Stimulated activated naive CD4-positive, alpha-beta T cell (primary cell): ENCODE measurements at places on chromosomes 12 and 14.
A peak's percentile ranks its signal among the peaks of the same experiment; 100 is the strongest.

DNA sequence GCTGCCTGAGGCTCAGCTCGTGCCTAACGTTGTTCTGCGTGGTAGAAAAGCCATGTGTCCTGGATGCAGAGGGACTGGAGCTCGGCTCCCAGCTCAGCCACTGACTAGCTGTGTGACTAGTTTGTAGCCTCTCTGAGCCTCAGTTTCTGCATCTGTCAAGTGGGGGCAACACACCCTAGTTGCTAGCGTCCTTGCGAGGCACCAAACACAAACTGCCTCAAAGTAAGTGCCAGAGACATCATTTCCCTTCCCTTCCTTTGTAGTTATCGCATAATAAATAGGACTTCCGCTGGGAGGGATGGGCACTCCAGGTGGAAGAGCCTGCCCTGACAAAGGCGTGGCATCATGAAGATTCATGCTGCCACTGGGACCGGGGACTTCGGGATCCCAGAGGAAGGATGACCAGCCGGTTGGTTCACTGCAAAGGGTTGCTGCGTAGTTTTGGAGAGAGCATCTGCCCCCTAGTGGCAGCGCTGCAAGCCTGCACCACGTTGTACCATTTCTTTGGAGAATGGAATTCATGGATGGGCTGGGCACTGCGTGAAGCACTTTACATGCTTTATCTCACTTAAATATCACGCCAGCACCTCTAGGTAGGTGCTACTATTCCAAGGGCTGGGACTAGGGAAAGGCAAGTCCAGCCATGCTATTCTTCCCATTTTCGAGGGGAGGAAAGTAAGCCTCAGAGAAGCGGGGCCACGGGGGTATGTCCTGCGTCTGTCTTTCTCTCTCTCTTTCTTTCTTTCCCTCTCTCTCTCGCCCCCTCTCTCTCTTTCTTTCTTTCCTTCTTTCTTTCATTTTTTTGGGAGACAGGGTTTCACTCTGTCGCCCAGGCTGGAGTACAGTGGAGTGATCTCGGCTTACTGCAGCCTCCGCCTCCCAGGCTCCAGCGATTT, 4.6 kb downstream of the CCDC197 start:
- DNase-seq = peak; percentile 23

DNA sequence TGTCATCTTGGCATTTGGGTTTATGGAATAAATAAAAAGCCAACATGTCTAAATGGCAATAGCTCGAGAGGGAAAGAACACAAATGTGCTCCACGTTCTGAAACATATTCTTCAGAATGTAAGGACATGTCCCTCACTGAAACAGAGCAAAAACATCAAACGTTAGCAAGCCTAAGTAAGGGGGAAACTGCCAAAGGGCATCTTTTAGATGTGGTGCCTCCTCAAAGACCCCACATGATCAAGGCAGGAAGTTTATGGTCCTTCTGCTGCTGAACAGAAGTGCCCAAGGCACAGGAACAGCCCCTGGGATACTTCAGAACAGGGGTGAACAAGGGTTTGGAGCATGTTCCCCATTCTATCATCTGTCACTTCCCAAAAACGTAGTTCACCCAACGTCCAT, 227.0 kb downstream of the ANO2 start:
- no peak for DNase-seq

DNA sequence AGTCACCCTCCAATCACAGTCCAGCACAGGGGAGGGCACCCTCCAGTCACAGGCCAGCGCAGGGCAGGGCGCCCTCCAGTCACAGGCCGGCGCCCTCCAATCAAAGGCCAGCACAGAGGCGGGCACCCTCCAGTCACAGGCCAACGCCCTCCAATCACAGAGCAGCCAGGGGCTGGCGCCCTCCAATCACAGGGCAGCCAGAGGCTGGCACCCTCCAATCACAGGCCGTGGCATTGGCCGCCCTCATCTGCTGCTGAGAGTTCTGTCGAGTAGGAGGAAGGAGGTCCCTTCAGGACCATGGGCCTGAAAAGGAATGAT, 26.6 kb downstream of the DDX51 start:
- no peak for DNase-seq

DNA sequence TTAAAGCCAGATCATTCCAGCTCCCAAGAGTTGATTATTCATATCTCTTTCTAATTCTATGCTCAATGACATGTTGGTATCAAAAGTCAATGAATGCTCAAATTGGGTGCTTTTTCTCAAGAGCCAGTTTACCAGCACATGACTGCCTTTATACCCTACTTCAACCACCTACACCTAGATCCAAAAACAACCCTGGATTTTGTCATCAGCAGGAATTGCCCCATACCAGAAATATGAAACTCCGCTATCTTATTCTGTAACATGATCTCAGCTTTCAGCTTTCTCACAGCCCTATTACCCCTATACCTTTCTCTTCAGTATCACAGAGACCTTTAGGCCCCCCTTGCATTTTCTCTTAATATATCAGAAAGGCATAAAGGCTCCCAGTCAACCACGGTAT, 32.3 kb upstream of the ESR2 start:
- DNase-seq = no peak

DNA sequence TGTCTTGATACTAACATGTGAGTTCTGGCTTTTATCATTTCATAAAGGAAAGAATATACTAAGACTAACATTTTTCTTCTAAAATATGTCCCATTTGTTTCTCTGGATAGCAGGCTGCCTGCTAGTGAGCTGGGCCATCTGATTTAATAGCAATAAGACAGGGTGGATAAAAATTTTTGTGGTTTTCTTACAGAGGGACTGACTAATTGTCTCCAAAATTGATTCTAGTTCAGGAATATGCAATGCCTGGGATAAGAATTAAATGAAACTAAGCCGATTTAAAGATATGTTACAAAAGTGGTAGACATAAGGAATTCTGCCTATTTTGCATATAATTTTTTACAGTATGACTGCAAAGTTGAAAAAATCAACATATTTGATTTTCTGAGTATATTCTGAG, 252.9 kb upstream of the NAV3 start:
- no peak for DNase-seq

DNA sequence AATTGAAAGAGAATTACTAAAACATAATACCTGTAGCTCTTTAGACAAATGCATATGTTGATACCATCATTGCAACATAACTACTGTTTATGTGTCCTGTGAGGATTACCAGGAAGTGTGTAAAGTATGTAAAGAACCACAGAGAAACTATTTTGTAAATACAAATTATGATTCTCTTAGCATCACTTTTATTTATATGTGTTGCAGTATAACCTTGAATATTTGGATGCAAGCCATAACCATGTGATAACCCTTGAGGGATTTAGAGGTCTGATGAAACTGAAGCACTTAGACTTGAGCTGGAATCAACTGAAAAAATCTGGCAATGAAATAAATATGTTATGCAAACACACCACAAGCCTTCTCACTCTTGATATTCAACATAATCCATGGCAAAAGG, 77.5 kb downstream of the LRRC9 start:
- no peak for DNase-seq

GRCh38 chr12:51974646-51975045, 23.1 kb downstream of the ACVR1B start:
- DNase-seq = no peak

DNA sequence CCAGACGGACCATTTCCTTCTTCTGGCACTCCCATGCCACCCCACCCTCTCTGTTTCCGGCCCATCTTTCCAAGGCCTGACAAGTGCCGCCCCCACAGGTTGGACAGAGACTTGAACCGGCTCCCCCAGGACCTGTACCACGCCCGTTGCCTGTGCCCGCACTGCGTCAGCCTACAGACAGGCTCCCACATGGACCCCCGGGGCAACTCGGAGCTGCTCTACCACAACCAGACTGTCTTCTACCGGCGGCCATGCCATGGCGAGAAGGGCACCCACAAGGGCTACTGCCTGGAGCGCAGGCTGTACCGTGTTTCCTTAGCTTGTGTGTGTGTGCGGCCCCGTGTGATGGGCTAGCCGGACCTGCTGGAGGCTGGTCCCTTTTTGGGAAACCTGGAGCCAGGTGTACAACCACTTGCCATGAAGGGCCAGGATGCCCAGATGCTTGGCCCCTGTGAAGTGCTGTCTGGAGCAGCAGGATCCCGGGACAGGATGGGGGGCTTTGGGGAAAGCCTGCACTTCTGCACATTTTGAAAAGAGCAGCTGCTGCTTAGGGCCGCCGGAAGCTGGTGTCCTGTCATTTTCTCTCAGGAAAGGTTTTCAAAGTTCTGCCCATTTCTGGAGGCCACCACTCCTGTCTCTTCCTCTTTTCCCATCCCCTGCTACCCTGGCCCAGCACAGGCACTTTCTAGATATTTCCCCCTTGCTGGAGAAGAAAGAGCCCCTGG, 1.2 kb upstream of the CMTM5 start:
- no peak for DNase-seq

DNA sequence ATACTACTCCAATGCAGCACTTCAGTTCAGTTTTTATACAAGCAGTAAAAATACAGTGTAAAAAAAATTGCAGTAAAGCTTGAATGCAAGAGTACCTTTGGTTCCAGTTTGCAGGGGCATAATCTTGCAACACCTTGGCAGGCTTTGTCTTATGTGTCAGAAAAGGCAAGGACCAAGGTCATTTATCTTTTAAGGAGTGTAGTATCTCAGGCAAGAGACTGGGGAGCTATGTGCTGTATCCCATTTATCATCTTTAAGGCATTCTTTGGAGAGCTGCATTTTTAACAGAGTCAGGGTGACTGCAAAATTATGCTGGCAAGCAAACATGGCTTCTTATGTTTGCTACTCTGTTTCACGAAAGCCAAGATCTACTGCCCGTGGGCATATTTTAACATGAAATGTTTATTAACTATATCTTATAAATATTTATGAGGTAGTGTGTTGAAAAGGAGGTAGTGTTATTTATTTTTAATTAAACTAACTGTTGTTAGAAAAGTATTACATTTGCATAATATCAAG, 14.8 kb upstream of the DLGAP5 start:
- no peak for DNase-seq

DNA sequence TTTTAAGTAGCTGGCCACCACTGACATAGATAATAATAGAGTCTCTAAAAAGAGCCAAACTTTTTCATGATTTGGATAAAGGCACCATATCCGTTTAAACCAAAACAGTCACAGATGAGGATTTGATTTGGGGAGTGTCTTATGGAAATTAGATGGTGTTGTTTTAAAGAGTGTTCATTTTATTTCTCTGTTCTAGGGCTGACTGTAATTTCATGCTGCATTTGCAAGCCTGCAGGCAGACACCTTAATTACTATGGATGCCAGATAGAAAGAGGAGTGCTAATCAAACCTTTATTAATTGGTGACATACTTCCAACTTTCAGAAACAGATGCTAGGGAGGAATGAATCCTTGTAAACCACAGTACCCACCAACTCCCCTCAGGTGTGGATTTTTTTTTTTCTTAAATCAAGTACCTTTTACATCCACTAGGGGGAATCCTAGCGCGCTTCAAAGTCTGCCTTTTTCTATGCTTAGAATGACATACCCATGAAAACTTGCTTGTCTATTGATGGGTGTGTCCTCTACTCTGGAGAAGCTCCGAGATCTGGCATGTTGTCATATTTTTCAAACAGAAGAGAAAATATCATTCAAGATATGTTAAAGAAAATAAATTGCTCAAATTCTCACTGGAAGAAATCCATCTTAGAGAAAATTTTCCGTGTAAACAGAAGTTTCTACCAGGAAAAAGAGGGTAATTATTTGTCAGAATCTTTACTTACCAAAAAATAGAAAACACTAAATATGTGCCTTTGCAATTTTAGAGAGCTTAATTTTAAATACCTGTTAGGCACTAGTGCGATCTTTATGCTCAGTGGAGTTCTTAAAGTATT, 14.2 kb upstream of the PLXNC1 start:
- peak; percentile 33 for DNase-seq

DNA sequence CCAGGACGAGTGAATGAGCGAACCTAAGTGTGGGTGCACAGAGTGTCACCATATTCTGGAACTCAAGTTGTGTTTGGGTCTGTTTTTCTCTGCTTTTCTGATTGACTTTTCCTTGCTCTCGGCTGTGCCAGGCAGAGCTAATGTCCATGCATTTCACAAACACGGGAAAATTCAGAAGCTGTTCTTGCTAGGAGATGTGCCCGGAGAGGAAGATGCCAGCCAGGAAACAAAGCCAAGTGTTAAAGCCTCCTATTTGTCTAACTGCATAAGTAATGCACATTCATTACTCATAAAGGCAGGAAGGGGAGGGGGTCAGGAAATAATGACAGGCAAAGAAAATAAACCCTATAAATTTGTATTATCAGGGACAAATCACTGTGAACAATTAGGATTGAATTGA, 250.4 kb upstream of the SFSWAP start:
- DNase-seq = no peak

DNA sequence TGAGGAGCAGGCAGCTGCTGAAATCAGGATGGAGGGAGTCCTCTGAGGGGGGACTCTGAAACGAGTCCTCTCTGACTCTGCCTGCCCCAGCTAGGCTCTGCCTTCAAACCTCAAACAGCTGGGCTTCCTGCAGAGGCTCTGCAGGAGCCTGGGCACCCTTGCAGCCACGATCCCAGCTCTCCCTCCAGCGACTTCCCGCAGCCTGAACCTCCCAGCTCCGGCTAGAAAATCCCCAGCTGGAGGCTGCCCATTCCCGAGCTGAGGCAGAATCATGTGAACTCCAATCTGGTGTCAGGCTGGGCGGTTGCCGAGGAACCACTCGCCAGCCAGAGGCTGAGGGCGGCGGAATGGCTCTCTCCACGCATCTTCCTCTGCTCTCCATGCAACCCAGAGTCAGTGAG, at the start of gene GPR68:
Gene GPR68 (minus strand): TSS at position 204 of the 401 bp plus-strand sequence. CDS start 9,654 bp downstream, outside the sequence.
- no peak for DNase-seq

DNA sequence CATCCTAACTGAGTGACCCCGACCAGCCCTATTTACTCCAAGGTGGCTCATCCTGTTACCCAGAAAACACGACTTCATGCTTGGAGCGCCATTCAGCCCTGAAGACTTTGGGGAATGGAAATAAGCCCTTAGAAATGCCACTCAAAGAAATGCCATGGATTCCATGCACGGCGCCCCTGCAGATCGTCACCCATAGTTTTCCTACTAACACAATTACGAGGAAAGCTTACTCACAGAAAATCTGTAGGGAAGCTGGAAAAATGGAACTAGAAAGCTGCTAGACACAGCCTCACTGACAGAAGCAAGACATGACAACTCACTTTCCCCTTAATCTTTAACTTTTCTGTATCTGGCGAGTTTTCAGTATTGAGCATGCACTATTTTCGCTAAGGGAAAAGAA, 19.5 kb downstream of the NUAK1 start:
- no peak for DNase-seq

- no peak for DNase-seq
Measured at GRCh38 chr12:6771509-6772330, 600 bp upstream of the LAG3 start.

DNA sequence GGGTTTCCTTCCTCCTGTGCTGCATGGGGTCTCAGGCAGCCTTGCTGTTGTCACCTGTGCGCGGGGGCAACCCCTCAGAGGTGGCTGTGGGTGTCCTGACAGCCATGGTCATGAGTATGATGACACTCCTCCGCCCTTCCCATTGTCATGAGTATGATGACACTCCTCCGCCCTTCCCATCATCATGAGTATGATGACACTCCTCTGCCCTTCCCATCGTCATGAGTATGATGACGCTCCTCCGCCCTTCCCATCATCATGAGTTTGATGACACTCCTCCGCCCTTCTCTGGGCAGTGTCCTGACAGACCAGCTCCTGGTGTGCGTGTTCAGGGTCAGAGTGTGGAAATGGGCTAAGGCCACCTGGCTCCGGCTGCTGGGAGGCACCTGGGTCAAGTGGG, 40.0 kb downstream of the FBRSL1 start:
- DNase-seq = no peak
